Progenitor cell of endocrine pancreas (in vitro differentiated cells): ENCODE measurements at places on chromosomes 3 and 15.

DNA sequence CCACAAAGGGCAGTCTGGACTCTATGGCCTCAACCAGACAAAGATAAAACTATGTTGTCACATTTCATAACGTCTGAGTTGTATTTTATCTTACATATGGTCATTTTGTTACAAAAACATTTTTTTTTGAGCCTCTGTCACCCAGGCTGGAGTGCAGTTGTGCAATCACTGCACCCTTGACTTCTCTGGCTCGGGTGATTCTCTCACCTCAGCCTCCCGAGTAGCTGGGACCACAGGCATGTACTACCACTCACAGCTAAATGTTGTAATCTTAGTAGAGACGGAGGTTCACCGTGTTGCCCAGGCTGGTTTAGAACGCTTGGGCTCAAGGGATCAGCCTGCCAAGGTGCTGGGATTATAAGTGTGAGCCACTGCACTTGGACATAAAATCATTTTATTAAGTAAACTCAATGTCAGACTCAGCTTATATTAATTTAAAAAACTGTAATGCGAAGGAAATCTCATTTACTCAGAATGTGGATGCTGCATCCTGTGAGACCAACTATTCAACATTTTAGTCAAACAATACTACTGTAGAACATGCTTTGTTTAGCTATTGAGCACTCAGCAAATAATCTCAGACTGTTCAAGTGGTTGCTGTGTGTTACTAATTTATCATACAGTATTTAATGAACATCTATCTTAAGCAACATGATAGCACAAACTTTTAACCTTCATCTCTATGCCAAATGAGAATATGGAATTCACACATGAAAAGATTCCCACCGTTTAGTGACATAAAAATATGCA lies 209.2 kb downstream of the TBL1XR1 start:
- no peak for DNase-seq

DNA sequence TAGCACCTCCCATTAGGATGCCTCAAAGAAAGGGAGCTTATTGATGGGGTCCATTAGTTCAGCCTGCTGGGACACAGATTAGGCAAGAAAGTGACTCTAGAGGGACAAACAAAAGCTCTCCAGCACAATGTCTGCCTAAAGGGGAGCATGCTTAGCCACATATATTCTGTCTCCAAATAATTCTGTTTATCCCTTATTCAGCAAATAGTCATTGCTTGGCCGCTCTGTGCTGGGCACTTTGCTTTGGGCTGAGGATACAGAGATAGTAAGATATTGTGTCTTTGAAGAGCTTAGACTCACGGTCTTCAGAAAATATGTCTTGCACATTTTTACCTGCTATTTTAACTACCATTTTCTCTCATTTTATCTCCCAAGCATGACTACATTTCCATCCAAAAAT lies 159.8 kb downstream of the SYNPR start:
- no peak for DNase-seq

DNA sequence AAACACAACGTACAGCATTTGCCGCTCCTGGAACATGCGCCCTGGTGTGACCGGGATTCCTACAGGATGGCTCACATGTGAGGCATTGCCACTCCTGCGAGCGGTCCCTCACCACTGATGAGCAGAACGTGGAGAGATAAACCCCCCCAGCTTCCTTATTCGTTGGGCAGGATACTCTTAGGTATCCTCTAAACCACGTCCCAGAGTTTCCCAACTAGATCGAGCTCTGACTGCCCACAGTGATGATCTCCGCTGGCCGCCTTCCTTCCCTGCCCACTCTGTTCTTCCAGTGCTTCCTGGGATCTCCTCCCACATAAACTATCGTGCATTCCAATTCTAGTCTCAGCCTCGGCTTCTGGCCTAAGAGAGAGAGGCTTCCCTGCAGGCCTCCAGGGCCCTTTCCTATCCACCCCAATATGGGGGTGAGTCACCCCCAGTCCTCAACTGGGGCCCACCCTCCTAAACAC lies 91.8 kb downstream of the TOP2B start:
- DNase-seq: no peak

- no peak for DNase-seq
Observed at GRCh38 chr3:147872568-147872967, 463.4 kb downstream of the ZIC1 start.

GRCh38 chr3:115785782-115786181 lies 162.5 kb downstream of the GAP43 start:
- no peak for DNase-seq

DNA sequence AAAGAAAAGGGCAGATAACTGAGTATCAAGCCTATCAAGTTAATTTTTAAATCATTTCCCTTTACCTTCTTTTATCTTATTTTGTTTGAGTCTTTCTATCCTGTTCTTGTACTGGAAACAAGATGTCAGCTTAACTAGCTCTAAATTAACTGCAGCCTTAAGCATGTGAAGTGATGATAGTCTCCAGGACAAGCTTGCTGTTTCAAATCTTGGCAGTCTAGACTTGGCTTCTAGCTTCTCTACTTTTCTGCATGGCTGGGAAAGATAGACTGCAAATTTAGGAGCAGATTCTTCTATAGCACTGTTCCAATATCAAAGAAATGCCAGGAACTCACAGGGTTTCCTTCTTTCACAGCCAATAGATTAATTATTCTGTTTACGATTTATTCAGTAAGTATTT lies 1034.4 kb downstream of the TUSC7 start:
- no peak for DNase-seq

DNA sequence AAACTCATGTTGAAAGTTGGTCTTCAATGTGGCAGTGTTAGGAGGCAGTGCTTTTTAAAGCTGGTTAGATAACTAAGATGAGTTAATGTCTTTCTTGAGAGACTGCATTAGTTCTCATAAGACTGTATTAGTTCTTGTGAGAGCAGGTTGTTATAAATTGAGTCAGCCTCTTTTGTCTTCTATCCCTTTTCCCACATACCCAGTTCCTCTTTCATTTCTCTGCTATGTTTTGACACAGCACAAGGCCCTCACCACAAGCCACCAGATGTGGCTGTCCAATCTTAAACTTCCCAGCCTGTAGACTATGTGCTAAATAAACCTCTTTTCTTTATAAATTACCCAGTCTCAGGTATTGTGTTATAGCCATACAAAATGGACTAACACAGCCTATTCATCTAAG lies 94.6 kb upstream of the SNTN start:
- DNase-seq: no peak

DNA sequence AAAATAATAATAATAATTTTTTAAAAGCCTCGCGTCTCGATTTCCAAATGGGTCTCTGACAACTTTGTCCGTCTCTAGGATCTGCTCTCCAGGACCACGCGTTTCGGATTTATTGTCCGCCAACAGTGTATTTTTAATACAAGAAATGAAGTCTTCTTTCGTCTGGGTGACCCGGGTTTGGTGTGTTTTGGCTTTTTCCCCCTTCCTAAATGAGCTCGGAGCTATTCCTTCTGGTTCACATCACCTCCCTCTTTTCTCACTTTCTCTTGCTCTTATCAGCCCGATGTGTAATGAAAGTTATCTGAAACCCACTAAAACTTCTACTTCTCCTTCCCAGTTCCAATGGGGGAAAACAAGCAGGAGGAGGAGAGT lies 516.7 kb downstream of the MECOM start:
- no peak for DNase-seq

- no peak for DNase-seq
Observed at GRCh38 chr3:62134061-62134496, 239.3 kb downstream of the FEZF2 start.

DNA sequence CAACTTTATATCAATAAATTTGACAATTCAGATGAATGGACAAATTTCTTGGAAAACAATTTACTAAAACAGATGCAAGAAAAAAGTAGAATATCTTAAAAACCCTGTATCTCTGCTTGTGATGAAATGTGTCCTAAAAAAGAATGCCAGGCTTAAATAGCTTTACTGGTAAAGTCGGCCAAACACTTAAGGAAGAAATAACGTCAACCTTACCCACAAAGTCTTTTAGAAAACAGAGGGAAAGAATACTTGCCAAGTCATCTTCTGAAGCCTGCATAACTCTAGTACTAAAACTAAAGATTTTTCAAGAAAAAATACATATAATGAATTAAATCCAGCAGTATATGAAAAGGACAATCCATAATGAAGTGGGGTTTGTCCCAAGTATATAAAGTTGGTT lies 111.1 kb downstream of the RASA2 start:
- no peak for DNase-seq

GRCh38 chr15:58864602-58865424 lies 68.7 kb downstream of the SLTM start:
- no peak for DNase-seq

DNA sequence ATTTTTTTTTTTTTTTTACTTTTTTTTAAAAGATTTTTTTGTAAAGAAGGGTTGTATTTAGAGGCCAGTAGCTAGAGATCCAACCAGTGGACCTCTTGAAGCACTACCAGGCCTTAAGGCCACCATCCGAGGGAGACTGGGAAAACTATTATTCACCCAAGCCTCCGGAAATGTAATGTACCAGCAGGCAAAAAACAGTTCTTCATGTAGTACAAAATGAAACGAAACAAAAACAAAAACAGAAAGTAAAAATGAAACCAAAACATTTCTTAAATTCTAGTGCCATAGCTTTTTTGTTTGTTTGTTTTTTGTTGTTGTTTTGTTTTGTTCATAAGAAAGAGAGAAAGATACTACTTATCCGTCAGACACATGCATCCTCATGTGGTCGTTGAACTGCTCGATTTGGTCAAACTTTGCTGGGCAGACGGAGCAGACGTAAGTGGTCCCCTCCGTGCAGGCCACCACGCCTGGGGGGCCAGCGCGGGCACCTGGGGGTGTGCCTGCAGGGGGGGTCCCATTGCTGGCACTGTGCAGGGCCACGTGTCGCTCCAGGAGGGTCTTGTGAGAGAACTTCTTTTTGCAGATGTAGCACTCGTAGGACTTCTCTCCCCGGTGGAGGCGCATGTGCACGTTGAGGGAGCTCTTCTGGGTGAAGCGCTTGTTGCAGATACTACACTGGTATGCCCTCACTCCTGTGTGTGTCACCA lies 45.0 kb downstream of the TIGIT start:
- no peak for DNase-seq

DNA sequence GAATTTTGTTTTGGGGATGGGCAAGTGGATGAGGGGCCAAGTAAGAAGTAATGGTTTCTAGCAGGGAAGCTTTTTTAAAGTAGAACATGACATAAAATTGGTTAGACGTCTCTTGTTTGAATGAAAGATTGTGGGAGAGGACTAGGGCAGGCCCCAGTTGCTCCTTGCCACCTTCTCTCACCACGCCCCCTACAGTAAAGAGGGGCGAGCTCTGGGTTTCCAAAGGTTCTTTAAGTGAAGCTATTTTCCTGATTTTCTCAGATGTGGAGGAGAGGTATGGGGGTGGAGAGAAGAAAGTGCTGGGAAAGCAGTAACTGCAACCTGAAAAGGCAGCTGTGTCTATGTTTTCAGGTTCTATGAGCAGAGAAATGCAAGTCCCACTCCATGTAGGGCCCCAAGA lies 32.6 kb upstream of the SKIL start:
- no peak for DNase-seq

DNA sequence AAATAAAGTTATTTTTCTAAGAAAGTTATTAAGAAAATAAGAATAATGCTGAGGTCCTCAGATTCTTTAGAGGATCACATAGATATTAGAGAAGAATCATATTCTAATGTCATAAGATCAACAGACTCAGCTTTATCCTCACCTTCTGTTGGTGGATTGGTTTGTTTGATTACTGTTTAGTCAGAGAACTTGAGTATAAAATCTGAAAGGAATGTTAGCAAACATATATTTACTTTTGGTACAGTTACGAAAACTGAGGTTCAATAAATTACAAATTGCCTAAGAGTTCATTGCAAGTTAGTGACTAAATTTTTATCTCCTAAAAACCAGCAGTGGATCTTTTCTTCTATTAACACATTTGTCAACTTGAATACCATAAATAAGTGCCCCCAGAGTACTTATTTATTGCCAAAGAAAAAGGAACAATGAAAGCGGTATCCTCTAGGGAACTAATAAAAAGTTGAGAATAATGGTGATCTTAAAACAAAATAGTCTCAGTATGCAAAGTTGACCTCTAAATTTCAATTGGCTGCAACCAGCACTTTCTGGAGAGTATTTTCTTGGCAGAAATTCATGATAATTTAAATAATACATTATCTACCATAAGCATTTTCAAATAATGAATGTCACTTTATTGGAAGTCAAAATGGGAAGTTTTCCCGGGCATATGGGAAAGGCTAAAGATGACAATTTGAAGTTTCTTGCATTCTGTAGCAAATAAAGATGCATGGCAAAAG lies 296.8 kb downstream of the OTOL1 start:
- no peak for DNase-seq

GRCh38 chr15:72047020-72047419 lies 70.9 kb downstream of the MYO9A start:
- DNase-seq: no peak

DNA sequence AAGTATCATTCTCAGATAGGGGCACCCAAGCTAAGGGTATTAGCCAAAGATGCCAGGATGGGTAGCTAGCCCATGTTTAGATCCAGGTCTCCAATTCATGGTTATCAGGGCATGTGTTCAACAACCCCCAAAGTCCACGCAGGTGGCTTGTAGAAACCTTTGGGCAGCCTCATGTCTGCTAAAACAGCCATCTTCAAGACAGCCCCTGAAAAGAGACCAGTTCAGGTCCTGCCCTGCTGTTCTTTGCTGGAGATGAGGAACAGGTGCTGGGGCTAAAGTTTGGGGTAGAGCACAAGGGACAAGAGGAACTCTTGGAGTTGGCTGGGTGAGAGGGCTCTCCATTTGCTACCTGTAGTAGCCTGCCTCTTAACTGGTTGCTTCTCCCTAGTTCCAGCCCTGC lies 4.6 kb downstream of the PPM1M start:
- no peak for DNase-seq

DNA sequence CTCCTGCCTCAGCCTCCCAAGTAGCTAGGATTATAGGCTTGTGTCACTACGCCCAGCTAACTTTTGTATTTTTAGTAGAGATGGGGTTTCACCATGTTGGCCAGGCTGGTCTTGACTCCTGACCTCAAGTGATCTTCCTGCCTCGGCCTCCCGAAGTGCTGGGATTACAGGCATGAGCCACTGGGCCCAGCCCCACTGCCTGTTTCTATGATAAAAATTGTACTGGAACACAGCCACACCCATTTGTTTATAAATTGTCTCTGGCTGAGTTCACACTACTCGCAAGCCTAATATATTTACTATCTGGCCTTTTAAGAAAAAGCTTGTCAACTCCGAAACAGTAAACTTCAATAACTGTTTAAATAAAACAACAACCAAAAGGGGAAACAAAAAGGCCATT lies 309.4 kb upstream of the WNT5A start:
- no peak for DNase-seq

DNA sequence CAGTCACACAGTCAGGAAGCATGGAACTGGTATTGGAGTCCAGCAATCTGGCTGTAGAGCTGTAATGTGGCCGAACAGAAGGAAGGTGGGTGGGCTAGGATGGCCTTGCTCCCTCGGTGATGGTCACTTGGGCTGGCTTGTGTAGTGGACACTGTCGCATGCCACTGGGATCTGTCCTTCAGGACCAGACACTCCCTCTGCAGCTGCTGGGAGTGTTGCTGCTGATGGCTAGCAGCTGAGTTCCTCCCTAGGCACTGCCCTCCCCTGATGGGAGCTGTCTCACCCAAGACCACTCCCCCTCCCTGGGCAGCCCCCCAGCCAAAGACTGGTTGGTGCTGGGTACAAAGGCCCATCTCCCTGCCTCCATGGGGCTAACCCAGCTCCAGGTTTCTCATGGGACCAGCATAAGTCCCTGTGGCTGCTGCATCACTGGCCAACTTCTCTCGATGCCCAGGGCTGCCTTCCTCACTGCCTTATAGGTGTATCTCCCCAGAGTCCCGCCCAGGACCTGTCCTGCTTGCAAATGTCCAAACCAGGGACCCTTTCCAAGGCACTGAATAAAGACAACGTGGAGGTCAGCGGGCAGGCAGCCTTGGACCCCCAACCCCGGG lies 48.4 kb downstream of the WNT7A start:
- no peak for DNase-seq
